ENCODE measurements at places on chromosomes 3 and 15. TPM values are rescaled to one million over a fixed set of nuclear protein-coding genes. Genes with fewer than 3 reads are reported as not detected.

The PLIN1 gene
- 1.2 TPM for total RNA-seq

The HGD gene
- not detected for total RNA-seq

The RASL12 gene
- total RNA-seq = 151 TPM

The C15orf39 gene
- 7.3 TPM for total RNA-seq

The EPHB3 gene
- total RNA-seq = 10.6 TPM

The TNNC1 gene
- total RNA-seq = 2.4 TPM

The PLOD2 gene
- total RNA-seq = 55.1 TPM

DNA sequence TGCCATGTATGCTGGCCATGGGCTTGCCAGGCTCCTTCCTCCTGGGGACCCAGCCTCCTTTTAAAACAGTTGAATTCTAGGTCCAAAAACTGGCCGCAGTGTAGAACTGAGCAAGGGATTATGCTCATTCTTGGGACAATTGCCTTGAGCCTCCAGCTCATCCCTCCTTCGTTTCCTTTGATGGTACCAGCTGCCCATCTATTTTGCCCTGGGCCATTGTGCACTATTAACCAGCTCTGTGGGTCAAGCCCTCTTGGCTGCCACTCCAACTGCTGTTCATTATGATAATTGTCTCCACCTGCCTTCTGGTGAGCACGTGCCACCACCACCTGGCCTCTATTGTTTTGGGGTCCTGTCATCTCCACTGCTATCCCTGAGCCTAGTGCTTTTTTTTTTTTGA is 75.8 kb upstream of the SYN2 start:
- no peak for ATAC-seq
- no peak overlapping the region for H3K27ac ChIP-seq
- no peaks in the 10 kb centered on the region for H3K36me3 ChIP-seq
- no peaks in the 10 kb centered on the region for H3K4me1 ChIP-seq
- H3K27me3 ChIP-seq = no peaks in the 10 kb centered on the region

- no peaks in the 10 kb centered on the region for H3K27me3 ChIP-seq
- no peaks in the 10 kb centered on the region for H3K4me1 ChIP-seq
- H3K4me3 ChIP-seq = no peak overlapping the region
- no peaks in the 10 kb centered on the region for H3K36me3 ChIP-seq
- no peak overlapping the region for H3K27ac ChIP-seq
These were observed 12.9 kb downstream of the IQCH start for GRCh38 chr15:67267440-67267839.

DNA sequence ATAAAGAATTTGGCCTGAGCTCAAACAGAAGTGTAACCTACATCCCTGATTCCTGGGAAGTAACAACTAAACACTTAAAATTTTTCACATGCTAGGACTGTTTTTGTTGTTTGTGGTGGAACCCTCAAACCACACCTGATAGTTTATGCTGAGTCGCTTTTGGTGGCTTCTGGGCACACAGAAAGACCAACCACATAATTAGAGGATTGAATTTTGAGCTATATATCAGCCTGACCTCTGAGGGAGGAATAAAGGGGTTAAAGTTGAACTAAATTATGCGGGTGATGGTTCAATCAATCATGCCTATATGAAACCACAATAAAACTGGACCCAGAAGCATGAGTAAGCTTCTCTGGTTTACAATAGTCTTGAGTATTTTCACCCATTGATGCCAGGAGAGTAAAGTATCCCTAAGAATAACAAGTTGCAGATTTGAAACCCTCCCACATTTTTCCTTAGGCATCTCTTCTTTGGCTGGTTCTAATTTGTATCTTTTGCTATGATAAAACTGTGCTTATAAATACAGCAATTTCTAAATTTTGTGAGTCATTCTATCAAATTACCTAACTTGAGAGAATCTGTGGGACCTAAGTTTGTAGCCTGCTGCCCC is 1304.5 kb upstream of the GBE1 start:
- no peaks in the 10 kb centered on the region for H3K4me1 ChIP-seq
- H3K27ac ChIP-seq = no peak overlapping the region
- H3K4me3 ChIP-seq = no peak overlapping the region
- H3K36me3 ChIP-seq = no peaks in the 10 kb centered on the region
- H3K27me3 ChIP-seq = no peaks in the 10 kb centered on the region

- no peaks in the 10 kb centered on the region for H3K36me3 ChIP-seq
- no peaks in the 10 kb centered on the region for H3K4me1 ChIP-seq
- peak overlapping the region; percentile 93 for H3K27ac ChIP-seq
- peak; percentile 28 for ATAC-seq
- no peaks in the 10 kb centered on the region for H3K27me3 ChIP-seq
These were observed 481 bp upstream of the CRYBG3 start for GRCh38 chr3:97821287-97821773.

DNA sequence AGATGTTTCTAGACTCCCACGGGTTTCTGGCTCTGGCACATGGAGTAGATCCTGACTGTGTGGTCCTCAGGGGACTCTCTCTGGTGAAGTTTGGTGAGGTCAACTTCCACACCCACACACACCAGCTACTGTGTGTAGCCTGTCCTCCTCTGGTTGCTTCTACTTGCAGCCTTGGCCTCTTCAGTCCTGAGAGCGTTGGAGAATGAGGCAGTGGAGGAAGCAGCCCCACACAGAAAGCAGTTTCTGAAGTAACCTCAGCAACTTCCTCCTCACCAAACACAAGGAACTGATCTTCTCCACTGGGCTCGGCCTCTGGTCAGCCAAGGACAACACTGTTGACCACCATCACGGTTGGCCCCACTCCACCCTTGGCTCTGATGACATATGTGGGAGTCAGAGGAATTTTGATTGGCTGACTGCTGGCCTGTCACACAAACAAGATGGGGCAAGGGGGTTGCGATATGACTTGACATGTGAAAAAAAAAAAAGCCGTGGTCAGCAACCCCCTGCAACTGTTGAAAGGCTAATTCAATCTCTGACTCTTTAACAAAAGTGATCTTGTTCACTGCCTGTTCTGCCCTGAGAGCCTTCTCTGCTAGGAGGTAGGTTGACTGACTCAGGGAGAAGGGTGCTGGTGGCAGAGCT is 19.6 kb downstream of the CD86 start:
- no peak overlapping the region for H3K4me3 ChIP-seq
- ATAC-seq = peak; percentile 43
- H3K27ac ChIP-seq = no peak overlapping the region
- H3K27me3 ChIP-seq = no peaks in the 10 kb centered on the region
- H3K36me3 ChIP-seq = no peaks in the 10 kb centered on the region

DNA sequence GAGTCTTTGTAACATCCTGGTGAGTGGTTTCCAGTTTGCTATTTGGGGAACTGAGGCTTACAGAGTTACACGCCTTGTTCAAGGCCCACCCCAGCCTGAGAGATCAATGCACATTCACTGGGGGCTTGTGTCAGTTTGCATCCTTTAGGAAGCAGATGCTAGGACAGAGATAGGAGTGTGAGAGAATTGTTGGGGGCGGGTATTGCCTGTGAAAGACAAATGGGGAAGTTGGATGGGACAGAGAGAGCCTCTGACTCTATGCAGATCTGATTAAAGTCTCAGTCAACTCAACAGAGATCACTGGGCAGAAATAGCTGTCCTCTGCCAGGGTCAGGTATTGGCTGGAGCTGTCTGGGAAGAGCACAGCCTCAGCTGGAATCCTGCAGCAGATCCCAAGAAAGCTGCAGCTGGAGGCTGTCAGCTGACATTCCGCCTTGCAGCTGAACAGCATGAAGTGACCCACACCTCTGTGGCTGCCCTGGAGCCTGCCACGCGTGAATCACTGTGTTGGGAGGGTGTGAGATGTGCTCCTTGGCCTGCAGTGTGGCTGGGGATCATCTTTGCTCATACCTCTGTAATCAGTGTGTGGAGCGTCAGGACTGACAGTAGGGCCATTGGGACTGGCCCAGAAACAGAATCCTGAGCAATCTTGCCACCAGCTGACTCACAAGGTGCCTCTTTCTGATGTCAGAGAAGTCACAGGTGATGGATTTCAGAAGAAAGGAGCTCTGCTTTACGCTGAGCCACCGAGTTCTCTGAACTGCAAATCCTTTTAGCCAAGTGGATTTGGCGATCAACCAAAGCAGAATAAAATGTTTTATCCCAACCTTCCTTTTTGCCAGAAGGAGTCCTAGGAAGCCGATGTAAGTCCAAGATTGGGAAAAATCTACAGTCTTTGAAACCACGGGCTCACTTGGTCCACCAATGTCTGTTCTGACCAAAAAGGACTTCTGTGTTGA is 284.1 kb upstream of the LRRFIP2 start:
- H3K27me3 ChIP-seq = no peaks in the 10 kb centered on the region
- peak overlapping the region; percentile 44 for H3K27ac ChIP-seq
- H3K4me3 ChIP-seq = no peak overlapping the region
- H3K36me3 ChIP-seq = no peaks in the 10 kb centered on the region

DNA sequence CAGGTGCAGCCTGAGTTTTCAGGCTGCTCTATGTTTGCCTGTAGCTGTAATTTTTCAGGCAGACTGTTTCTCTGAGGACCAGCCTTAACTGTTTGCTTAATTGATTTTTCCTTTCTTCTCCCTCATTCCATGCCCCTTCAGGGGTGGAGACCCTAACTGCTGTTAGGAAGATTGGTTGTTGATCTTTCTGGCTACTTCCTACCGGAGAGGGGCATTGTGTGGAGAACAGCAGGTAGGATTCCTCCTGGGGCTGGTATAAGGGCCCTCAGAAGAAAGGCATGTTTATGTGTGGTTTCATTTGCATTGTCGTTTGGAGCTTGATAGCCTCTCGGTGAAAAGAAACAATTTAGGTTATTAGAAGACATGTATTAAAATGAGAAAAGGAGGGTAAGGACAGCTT is 56.9 kb upstream of the GOLGA6L2 start:
- H3K27ac ChIP-seq = no peak overlapping the region
- ATAC-seq = no peak
- peaks cover 6% of the 10 kb centered on the region for H3K27me3 ChIP-seq
- no peak overlapping the region for H3K4me3 ChIP-seq
- no peaks in the 10 kb centered on the region for H3K4me1 ChIP-seq

- H3K36me3 ChIP-seq = no peaks in the 10 kb centered on the region
- no peak for ATAC-seq
- no peak overlapping the region for H3K27ac ChIP-seq
- peaks cover 3% of the 10 kb centered on the region for H3K4me1 ChIP-seq
- no peak overlapping the region for H3K4me3 ChIP-seq
These were observed 40.5 kb downstream of the STT3B start for GRCh38 chr3:31573036-31573779.

- no peak overlapping the region for H3K4me3 ChIP-seq
- no peaks in the 10 kb centered on the region for H3K27me3 ChIP-seq
- no peaks in the 10 kb centered on the region for H3K4me1 ChIP-seq
- H3K36me3 ChIP-seq = no peaks in the 10 kb centered on the region
These were observed 63.0 kb downstream of the KCNAB1 start for GRCh38 chr3:156183396-156183795.

GRCh38 chr3:98545940-98546339 is 14.2 kb downstream of the GPR15 start:
- ATAC-seq = no peak
- no peak overlapping the region for H3K4me3 ChIP-seq
- H3K36me3 ChIP-seq = no peaks in the 10 kb centered on the region

DNA sequence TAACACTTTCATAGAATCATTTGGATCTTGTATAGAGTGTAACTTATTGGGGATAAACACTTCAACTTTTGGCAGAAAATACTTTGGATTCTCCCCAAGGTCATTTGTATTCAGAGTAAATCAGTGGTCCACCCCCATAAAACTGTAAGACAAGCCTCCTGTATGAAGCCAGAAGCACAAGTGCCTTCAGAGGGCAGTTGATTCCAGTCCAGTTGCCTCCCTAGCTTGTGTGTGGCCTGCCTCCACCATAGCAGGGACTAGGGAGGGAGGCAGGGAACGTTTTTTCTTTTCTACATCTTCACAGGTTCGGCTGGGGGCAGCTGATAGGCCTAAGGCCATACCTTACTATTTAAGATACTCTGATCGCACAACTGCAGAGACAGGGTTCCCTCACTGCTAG is 11.6 kb downstream of the GORASP1 start:
- H3K4me1 ChIP-seq = no peaks in the 10 kb centered on the region
- H3K4me3 ChIP-seq = no peak overlapping the region
- H3K27me3 ChIP-seq = no peaks in the 10 kb centered on the region
- H3K27ac ChIP-seq = peak overlapping the region; percentile 50

DNA sequence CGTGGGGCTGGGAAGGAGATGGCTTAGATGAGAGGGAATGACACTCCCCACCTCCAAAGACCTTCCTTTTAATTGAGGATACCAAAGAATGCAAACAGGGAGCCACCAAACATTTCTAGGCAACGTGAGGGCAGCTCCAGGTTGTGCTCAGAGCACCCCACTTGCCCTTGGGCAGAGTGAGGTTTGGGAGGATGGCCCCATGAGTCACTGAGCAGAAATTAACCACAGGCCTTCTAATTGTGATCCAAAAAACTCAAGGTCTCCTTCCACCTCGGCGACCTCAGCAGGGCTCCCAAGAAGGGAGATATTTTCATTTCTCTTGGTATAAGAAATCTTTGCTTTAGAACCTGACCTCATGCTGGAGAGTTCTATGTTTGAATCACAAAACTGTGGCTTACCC is 305.0 kb upstream of the TPM1 start:
- ATAC-seq = no peak
- H3K4me3 ChIP-seq = no peak overlapping the region
- peaks cover 2% of the 10 kb centered on the region for H3K4me1 ChIP-seq
- H3K27me3 ChIP-seq = no peaks in the 10 kb centered on the region

- H3K4me1 ChIP-seq = no peaks in the 10 kb centered on the region
- H3K27me3 ChIP-seq = no peaks in the 10 kb centered on the region
- no peak overlapping the region for H3K27ac ChIP-seq
- H3K36me3 ChIP-seq = no peaks in the 10 kb centered on the region
- H3K4me3 ChIP-seq = no peak overlapping the region
These were observed 82.8 kb downstream of the EBLN2 start for GRCh38 chr3:73144276-73144675.

DNA sequence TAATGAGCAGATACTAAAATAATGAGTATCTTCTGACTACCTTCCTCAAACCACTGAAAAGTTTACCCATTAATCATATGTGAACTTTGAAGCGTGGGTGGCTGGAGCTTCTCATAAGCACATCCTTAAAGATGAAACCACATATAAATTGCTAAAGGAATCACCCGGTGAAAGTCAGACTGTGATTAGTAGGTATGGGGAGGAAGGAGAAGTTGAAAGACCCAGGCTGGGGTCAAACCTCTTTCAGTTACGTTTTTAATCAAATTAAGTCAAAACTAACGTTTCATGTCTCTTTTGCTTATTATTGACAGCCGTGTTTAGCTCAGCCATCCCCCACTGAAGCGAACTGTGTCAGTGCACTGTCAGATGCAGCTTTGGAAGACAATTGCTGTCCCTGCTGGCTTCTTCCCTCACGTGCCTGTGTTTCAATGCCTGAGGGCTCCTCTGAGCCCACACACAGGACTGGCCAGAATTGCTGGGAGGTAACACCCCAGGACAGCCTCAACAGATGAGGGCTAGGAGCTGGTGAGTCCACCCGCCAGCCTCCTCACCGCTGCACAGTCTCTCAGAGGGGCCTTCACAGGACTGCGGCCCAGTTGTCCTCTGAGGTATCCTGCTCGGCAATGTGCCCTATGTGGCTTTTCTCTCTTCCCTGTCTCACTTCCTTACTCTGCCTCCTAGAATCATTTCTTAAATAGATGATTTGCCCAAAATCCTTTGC is 29.3 kb upstream of the SH3BP5 start:
- H3K27ac ChIP-seq = no peak overlapping the region
- H3K27me3 ChIP-seq = no peaks in the 10 kb centered on the region
- ATAC-seq = peak; percentile 39
- H3K4me3 ChIP-seq = no peak overlapping the region

- H3K4me1 ChIP-seq = peaks cover 77% of the 10 kb centered on the region
- peak overlapping the region; percentile 20 for H3K27ac ChIP-seq
- no peaks in the 10 kb centered on the region for H3K36me3 ChIP-seq
- ATAC-seq = no peak
- no peak overlapping the region for H3K4me3 ChIP-seq
These were observed 58.9 kb upstream of the FLNB start for GRCh38 chr3:57949344-57949743.

Measured in gastroesophageal sphincter (tissue), 4 donors.